Activated CD4-positive, alpha-beta T cell treated with anti-CD3 and anti-CD28 coated beads, Interleukin-2, amount 10 ng/mL, durations not matched to agents 24 days and 14 days (primary cell): ENCODE measurements at places on chromosomes 4 and X. TPM values are rescaled to one million over a fixed set of nuclear protein-coding genes. Genes with fewer than 3 reads are reported as not detected.
A peak's percentile ranks its signal among the peaks of the same experiment; 100 is the strongest.

DNA sequence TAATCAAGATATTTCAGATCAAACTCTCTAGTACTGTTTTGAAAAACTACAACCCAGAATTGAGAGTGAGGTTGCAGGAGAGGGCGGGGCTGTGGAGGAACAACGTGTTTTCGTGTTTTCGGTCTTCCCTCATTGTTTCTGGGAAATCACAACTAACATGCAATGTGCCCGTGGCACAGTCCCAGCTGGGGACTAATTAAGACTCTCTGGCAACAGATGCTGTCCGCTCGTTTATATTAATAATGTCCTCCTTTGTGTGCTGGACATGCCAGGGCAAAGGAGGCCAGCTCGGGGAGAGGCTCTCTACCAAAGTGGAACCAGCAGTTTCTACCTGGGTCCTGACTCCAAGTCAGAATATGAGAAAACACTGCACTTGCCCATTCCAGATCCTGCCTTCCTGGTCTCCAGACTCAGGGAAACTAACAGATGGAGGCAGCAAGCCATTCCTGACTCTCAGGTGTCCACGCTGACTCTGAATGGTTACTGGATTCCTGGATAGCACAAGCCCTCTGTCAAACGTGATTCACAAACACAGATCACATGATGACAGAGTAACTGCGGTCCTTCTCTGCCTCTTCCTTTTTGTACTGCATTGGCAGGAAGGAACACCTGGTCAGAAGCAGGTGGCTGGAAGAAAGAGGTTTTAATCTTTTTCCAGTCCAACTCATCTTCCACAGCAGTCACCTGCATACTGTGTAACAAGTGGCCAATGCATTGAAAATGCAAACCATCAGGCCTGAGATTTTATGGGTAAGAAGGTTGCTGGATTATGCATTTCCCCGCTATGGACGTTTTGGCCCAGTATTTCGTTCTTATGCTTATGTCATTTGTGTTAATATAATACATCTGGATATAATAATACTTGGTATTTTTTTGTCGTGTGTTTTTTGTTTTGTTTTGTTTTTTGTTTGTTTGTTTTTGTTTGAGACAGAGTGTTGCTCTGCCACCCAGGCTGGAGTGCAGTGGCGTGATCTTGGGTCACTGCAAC, 65.0 kb downstream of the COQ2 start:
- DNase-seq, result peak; percentile 91

DNA sequence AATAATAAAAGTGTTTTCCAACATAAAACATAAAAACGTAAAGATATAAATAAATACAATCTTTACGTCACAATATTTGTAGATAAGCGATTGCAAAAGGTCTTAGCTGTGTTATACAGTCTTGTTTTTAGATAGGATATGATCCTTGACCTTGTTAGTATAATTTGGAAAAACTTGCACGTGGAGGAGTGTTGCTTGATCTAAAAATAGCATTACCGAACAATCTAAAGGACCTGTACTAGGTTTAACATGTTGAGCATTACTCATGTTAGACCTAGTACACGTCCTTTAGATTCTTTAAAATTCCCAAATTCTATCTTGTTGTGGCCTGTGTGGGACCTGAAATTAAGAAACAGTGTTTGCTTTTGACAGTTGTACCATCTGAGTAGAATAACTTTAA, 1.6 kb downstream of the METAP1 start:
- DNase-seq, result peak; percentile 19

DNA sequence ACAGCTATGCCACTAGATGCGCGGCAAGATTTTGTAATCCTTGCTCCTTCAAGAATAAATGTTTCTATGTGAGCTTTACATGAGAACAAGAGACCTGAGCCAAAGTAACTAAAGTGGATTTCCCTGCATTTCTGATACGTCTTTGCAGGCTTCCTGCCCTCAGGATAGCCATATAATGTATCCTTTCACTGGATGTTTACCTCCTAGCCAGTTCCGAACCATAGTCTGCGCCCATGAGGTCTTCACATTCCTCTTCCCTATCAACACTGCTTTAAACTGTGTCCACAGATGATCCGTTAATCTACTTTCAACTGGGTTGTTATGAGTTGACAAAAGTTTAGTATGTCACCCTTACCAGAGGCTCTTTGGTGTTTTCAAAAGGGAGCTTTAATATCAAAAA, 1889.1 kb upstream of the AGA start:
- DNase-seq, result no peak

DNA sequence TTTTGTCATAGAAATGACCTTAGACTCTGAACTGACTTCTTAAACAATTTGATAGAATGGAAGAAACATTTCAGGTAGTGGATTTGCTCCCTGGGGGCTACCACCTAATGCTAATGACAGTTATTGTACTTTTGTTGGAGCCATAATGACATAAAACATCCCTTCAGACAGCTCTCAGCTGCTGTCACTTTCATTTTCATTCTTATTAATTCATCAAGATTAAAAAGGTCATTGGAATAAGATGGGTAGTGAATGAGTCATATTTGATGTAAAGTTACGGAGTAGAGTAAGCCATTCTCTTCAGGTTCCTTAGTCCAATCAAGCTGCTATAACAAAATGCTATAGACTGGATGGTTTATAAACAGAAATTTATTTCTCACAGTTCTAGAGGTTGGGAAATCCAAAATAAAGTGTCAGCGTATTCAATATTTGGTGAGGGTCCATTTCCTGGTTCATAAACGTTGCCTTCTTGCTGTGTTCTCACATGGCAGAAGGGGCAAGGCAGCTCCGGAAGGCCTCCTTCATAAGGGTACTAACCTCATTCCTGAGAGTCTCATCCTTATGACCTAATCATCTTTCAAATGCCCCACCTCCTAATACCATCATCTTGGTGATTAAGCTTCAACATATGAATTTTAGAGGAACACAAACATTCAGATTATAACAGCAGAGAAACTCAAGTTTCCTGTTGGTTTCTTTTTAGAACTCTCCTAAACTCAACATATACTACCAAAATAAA, 268.5 kb downstream of the ARAP2 start:
- no peak for DNase-seq

GRCh38 chrX:110748256-110748806, 47.3 kb downstream of the CHRDL1 start:
- DNase-seq, result no peak

DNA sequence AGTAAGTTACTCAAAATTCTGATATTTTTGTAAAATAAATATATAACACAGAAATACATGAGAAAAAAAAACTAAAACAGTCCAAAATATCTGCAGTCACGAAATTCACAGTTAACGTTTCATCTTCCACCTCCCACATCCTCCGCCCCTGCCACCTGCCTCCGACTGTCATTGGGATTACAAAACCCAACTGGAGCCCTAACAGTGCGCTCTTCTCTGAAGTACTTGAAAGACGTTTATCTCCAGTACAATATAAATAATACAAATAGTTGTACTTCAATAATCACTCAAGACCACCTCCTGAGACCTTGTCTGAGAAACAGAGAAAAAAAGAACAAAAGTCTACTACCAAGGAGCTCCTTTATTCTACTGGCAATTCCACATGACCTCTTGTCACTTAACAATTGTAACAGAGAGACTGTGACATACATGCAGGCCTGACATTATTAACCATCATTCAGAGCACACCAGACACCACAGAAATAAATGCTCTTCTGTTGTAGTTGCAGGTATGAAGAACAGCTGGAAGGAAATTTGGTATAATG, 280.6 kb downstream of the PPP3CA start:
- no peak for DNase-seq

GRCh38 chrX:16892504-16893362, 22.6 kb upstream of the RBBP7 start:
- DNase-seq, result peak; percentile 86

DNA sequence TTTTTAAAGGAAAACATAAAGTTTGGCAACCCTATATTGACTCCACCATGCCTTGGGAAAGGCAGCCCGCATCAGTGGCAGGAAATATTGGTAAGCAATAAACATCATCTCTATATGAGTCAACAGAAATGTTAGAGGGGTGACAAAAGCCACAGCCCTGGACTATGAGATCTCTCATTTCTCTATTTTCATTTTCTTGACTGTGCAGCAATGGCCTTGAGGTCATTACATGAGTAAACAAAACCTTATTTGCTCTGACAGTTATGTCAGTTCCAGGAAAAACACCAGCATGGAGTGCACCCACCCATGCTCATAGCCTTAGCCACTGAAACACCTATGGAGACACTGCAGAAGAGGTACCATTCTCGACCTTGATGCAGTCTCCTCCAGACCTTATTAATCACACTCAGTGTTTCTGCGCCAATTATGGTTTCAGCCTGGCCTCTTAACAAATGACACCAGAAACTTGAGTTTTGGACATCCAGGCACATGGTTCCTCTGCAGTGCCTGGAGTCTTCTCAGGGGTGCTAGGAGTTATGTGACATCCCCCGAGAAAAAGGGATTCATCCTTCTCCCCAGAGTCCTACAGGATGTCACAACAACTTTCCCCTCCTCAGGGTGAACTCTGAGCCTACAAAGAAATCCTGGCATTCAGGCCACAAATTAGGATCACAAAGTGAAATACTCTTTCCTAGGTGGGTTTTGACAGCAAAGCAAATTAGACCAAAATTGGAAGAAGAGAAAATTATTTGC, 16.0 kb upstream of the HPGD start:
- DNase-seq, result peak; percentile 68

GRCh38 chr4:10736895-10737294, 52.3 kb upstream of the CLNK start:
- no peak for DNase-seq

DNA sequence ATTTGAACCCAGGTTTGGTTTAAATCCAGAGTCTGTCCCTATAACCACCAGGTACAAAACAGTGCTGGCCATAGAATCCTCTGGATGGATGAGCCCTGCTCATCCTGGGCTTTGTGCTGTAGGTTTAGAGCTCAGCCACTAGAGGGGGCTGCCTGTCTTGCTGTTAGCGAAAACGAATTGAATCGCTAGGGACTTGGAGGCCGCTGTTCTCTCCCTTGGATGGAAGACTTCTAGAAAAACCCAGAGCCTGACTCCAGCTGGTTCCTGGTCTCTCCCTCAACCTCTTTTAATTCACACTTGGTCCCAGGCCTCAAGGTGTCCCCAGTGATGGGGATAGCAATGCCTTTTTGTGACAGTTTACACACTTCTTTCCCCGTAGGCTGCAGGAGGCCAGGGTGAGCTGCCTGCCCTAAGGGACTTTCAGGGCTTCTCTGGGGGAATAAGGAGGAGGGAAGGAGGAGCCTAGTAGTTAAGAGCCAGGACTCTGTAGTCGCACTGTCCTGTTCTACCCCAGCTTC, 8.7 kb downstream of the RIPPLY1 start:
- DNase-seq, result peak; percentile 79

GRCh38 chr4:1778642-1779392, 14.3 kb upstream of the FGFR3 start:
- DNase-seq, result no peak

DNA sequence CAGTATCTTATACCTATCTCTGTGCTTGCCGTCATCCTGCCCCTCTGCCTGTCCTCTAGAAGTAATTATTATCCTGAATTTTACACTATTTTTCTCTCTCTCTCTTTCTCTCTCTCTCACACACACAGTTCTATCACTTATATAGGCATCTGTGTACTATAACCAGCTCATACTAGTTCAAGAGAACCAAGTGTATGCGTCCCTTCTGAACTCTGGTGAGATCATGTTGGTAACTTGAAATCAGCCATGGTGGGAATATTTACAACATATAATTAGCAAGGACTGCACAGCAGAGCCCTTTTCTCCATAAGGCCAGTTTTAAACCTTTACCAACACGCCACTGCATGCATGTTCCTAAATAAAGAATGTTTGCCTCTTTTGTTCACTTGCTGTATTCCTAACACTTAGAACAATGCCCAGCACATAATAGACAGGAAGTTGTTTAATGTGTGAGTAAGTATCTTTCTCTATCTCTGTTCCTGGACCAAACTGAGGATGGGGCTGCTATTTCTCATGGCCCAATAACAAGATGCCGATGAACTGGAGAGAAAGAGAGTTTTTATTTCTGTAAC, 51.1 kb upstream of the IL21 start:
- DNase-seq, result no peak

DNA sequence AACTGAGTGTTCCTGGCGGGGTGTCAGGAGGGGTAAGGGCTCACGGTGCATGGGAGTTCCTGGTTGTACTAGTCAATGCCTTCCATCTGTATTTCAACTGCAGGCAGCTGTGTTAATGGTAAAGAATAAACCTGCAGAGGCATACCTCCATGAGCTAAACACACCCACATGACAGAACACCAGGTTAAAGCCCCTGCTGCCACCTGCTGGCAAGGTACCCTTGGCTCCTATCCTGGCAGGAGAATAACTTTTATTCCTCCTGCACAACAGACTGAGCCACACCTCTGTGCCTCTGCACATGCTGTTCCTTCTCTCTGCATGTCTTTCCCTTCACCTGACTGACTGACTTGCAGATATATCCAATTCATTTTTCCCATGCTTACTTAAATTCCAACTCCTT, 11.1 kb downstream of the ITIH6 start:
- DNase-seq, result peak; percentile 75

GRCh38 chr4:169102026-169102425, 92.0 kb upstream of the CBR4 start:
- DNase-seq, result no peak

DNA sequence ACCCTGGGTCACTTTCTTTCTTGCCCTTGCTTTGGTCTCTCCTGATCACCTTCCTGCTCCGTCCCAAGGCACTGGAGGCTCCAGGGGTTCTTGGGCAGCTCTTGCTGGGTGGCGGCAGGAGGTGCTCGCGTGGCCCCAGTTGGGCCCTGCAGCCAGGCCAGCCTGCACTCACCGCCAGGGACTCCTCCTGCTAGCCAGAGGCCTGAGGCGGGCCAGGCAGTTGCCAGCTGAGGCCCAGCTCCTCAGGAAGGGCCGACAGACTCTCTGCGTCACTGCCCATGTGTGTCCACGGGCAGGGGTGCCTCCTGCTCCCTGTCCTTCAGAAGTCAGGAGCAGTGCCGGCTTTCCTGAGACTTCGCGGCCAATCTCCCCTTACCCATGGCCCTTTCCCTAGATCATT, 9.3 kb downstream of the SUV39H1 start:
- no peak for DNase-seq

GRCh38 chr4:140174543-140174942, 20.6 kb upstream of the MAML3 start:
- DNase-seq, result peak; percentile 38

- no peak for DNase-seq
Measured at GRCh38 chrX:43688586-43688985, 32.5 kb downstream of the MAOA start.

DNA sequence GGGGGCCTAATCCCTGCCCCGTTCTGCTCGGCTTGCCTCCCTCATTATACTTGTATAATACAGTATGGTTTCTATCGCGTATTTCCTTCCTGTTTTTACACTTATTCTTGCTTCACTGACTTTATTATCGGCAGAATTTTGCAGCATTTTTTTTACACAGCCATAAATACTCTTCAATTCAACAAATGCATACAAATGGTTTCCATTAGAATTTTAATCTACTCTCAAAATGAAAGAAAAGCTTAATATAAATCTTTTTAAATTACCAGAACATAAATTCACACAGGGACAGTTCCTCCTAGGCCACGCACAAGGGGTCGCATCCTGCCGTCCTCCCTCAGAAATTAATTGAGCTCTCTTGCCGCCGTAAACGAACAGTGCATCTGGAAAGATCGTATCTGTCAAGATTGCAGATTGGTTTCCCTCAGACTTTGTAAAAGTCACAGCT, 42.9 kb downstream of the DCTD start:
- DNase-seq, result no peak

Gene JADE1
- total RNA-seq, result 42.6 and 47.0 TPM in 2 replicates

Gene STK26
- 66.0 and 72.5 TPM in 2 replicates for total RNA-seq

Gene ALPK1
- total RNA-seq, result 8.8 and 9.1 TPM in 2 replicates

Gene IBSP
- total RNA-seq, result not detected in 2 replicates

Gene SOD3
- total RNA-seq, result not detected in 2 replicates

Gene MAP9
- 6.1 and 6.9 TPM in 2 replicates for total RNA-seq
